Stimulated activated CD4-positive, alpha-beta T cell treated with anti-CD3 and anti-CD28 coated beads, Interleukin-1b, Interleukin-23, amount 100 ng/mL, for 24 hours (primary cell): ENCODE measurements at places on chromosomes 5 and 9.

GRCh38 chr5:72107901-72108201 lies 576 bp downstream of the MAP1B start:
- DNase-seq: no peak

GRCh38 chr9:38079461-38080031 lies 10.5 kb upstream of the SHB start:
- no peak for DNase-seq

DNA sequence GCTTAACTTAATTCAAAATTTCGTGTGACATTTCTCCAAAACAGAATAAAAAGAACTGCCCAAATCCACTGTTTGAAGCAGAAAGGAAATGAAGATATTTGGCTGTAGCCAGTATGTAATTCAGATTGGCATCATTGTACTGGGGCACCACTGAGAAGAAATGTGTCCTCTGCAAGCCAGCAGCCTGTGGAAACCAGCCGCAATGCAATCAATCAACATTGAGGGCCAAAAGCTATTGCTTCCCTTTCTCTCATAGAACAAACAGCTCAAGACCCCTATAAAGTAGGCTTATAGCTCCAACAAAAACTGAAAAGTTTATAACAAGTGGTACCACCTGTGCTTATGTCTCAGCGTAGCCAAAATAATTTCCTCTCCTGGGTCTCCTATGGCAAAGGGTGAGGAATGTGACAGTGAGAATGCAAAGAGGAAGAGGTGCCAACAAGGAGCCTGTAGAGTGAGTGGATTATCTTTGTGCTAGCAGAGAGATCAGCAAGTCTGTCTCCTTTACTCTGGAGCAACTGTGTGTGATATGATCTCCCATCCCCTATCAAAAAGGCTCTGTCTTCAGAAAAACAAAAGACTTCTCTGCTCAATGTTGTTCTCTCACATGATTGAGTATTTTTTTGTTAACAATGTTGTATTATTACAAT lies 1072.3 kb upstream of the DMAC1 start:
- DNase-seq: no peak

DNA sequence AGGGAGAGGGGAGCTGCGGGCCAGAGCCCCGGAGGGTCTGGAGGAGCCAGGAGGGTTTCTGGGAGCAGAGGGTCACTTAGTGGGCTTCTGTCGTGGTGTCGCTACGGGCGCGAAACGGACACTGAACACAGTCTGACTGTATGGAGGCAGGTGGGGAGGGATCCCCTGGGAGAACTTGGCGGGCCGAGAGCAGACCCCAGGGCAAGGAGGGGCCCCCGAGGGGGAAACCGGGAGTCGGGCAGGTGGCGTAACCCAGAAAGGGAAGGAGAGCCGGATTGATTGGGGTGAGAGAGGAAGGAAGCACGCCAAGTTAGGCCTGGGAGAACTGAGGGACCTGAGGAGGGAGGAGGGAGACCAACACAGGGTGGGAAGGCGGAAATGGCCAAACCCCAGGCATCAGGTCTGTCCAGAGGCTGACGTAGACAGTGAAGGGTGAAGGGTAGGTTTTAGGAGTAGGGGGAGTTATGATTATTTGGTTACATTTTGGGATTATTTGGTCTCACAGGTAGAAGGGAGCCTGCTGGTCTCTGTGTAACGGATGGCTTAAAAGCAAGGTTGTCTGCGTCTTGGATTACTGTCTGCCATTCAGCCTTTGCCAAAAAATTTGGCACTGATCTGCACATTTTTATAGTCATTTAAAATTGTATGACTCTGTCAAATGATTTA lies 3.3 kb upstream of the MSMP start:
- DNase-seq: no peak

DNA sequence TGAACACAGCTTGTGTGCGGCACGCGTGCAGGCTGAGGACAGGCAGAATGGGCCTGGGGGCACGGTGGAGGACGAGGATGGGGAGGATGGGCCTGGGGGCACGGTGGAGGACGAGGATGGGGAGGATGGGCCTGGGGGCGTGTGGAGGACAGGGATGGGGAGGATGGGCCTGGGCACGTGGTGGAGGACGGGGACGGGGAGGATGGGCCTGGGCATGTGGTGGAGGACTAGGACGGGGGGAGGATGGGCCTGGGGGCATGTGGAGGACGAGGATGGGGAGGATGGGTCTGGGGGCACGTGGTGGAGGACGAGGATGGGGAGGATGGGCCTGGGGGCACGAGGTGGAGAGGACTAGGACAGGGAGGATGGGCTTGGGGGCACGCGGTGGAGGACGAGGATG lies 22.0 kb downstream of the FBXW5 start:
- no peak for DNase-seq

DNA sequence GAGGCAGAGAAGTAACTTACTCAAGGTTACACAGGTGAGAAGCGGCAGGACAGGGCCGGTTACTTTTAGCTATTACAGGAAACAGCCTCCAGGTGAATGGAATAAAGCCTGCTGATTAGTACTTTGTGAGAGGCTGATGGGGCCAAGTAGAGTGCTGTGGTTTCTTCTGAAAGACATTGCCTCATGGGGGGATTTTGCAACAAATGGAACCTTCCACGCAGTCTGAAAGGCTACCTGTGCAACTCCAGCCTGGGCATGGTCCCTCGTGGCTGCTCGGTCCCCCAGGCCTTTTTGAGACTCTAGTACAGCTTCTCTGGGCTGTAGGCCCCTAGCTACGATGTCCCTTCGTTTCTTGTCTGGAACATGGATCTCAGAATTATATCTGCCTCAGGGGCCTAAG lies 2.0 kb downstream of the TMEM268 start:
- no peak for DNase-seq

GRCh38 chr5:138466125-138466899 lies 1.0 kb downstream of the EGR1 start:
- no peak for DNase-seq

DNA sequence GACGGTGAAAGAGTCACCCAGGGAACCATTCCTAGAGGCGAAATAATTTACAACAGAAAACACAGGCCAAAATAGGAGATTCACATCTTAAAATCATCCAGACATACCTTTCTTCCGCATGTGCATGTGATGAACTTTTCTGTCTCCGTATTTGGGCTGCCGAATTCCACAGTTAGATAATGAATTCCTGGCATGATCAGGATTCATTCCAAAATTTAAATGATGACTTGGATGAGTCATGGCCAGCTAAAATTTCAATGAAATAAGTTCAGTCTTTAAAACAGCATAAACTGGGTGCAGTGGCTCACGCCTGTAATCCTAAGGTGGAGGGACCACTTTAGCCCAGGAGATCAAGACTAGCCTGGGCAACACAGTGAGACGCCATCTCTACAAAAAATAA lies 82.7 kb downstream of the DROSHA start:
- DNase-seq: no peak

- DNase-seq: no peak
Measured at GRCh38 chr9:95460518-95461164, 56.1 kb downstream of the PTCH1 start.

GRCh38 chr5:1206521-1207412 lies 5.4 kb downstream of the SLC6A19 start:
- no peak for DNase-seq

GRCh38 chr9:100473276-100474081 lies 530 bp downstream of the TMEFF1 start:
- DNase-seq: no peak

DNA sequence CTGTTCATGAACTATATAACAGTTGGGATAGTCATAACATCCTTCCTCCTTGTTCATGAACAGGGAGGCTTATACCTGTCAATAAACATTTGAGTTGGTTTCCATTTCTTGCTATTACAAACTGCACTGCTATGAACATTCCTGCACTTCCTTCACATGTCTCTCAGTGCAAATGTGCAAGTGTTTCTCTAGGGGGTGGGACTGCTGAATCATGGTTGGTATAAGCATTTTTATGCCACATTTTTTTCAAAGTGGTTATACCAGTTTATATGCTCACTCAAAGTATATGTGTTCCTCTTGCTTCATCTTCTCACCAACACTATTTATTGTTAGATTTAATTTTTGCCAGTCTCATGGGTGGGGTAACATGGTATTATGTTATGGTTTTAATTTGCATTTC lies 25.8 kb upstream of the TPD52L3 start:
- no peak for DNase-seq

DNA sequence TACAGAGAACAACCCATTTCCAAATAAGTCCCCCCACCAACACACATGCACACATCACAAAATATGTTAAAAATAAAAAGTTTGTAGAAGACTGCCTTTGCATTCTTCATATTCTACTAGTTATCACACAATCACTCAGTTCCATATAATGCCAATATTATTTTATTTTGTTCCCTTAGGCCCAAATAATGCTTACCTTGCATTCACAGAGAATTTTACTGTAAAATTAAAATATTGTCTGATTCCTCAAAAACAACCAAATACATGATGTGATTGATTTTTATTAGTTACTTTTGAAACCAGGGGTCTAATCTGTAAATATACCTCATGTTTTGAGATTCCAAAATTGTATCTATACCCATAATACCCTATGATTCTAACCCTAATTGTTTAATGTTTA lies 536.9 kb downstream of the CDH12 start:
- DNase-seq: no peak

DNA sequence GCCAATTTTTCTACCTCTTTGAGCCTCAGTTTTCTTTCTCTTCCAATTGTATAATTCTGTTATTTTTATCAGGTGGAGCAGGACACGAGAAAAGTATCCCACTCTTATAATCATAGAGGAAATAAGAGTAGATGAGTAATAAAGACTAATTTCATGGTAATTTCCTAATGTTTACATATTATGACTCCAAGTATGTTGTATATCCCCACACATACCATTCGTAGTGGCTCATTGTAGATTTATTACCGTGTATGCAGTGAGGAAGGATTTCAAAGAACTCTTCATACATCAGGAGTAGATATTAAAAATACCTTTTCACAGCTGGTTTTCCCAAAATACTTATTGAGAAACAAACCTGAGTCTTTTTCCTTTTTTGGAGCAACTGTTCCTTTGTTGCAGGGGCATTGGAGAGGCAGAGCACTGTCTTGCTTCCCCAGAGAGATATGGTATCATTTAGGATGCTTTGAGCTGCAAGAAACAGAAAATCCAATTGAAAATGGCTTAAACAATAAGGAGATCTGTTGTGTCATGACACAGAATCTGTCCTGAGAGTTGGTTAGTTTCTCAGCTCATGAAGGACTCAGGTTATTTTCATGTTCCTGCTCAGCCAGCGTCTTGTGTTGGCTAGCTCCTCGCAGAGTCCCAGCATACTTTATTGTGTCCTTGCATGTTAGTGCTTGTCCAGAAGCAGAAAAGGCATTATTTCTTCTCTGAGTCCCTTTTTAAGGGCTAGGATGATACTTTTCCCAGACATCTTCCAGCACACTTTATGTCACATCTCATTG lies 291.2 kb downstream of the ARHGAP26 start:
- no peak for DNase-seq

GRCh38 chr9:36407122-36407723 lies 7.2 kb upstream of the RNF38 start:
- DNase-seq: peak; percentile 24

DNA sequence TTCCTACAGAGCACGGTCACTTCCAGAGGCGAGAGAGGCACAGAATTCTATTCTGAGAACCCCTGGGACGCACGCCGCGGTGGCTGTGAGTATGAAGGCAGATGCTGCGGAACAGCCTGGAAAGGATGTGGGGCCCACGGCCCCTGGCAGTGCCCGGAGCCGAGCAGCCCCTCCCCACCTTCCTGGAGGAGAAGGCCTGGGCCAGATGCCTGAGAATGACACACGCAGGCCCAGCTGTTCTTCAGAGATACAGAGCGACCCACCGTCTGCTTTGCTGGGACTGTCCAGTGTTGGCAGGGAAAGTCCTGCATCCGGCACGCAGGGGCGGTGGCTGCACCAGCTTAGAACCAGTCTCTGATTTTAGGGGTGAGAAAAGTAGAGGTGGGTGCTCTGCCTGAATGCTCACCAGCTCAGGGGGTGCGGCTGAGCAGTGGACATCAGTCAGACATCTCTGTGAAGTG lies 116.7 kb upstream of the LPCAT1 start:
- no peak for DNase-seq

DNA sequence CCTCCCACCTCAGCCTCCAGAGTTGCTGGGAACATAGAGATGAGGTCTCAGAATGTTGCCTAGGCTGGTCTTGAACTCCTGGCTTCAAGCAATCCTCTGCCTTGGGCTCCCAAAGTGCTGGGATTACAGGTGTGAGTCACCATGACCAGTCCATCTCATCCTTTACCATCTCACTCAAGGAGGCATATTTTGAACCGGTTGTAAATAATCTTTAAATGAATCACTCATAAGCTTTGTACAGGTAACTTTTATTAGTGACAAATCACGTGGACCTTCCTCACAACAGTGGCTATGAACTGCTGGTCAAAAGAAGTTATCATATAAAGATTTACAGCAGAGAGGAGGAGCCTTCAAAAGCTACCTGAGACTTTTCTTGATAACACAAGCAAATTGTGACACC lies 70.7 kb downstream of the RFK start:
- DNase-seq: no peak

GRCh38 chr5:75716715-75717081 lies 539 bp downstream of the POC5 start:
- no peak for DNase-seq

- no peak for DNase-seq
Measured at GRCh38 chr5:102867992-102868662, 113.0 kb downstream of the PAM start.

- no peak for DNase-seq
Measured at GRCh38 chr5:2732850-2733249, 18.6 kb downstream of the IRX2 start.

GRCh38 chr5:138461343-138462125 lies 3.7 kb upstream of the EGR1 start:
- no peak for DNase-seq

- DNase-seq: no peak
Measured at GRCh38 chr5:106185661-106186081, 1485.1 kb downstream of the EFNA5 start.
